ENCODE measurements at places on chromosomes 3 and 15.

DNA sequence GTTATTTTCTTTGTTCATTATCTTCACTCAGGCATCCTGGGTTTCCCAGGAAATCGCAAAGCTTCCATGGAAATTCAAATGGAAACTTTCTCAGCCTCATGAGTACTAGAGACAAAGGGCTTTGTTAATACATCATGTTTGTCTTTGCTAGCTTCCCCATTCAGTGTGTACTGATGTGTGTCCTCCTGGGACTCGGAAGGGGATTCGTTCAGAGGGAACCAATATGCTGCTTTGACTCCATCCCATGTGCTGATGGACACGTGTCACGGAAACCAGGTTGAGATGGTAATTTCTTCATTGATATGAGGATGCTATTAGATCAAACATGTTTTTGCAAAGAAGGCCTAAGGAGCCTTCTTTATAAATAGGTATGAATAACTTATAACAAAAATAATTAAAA is 87.0 kb upstream of the KCNAB1 start:
- DNase-seq: no peak

- no peak for DNase-seq
These were observed 36.1 kb downstream of the SLMAP start for GRCh38 chr3:57792198-57792597.

DNA sequence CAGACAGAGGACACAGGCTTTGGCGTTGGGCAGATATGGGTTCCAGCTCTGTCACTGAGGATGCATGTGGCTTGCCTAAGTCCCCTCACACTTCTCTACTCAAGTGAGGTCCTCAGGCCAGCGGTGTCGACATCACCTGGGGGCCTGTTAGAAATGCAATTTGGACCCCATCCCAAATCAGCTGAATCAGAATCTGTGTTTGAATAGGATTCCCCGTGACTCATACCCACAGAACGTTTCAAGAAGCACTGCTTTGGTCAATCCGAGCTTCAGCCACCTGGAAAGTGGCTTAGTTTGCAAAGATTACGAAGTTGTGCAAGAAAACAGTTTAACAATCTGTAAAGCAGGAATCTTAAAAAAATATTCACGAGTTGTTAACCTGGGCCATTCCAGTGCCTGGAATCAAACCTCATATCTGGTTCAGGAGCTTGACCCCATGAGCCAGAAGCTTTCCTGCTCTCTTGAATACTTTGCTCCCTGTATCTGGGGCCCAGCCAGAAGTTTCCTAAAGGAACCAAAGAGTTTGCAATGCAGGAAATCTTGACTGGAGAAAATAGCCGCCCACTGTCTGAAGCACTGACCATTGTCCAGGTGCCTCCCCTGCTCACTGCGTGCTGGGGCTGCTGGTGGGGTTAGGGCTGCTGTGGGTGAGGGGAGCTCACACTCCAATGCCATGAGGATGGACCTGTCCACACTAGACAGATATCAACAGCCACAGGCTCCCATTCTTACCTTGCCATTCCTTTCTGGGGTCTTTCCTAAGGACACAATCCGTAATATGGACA is 208.5 kb upstream of the LINGO1 start:
- DNase-seq: no peak

- no peak for DNase-seq
These were observed 56.1 kb downstream of the BFSP2 start for GRCh38 chr3:133455960-133456359.

- DNase-seq: no peak
These were observed 158.2 kb downstream of the SPATA16 start for GRCh38 chr3:172982736-172983364.

GRCh38 chr3:154584974-154585373 is 155.0 kb upstream of the GPR149 start:
- DNase-seq: no peak

DNA sequence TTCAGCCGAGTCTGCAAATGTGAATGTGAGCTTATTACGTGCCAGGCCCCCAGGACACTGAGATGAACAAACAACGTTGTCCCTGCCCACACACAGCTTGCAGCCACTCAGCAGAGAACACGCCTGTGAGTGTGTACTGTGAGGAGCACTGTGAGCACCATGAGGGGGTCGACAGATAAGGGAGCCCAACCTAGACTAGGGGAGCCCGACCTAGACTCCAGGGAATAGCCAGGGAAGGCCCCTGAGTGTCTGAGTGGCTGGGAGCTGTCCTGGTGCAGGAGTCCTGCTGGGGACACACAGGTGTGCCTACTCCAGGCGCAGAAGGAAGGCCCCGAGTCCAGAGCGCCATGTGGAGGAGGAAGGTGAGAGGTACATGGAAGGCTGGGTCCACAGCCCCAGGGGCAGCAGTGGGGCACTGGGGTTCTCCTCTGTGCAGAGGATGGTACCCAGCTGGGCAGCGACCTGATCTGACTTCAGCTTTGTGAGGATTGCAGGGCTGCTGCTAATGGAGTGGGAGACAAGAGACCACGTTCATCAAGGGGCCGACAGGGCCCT is 36.5 kb downstream of the MGLL start:
- no peak for DNase-seq

GRCh38 chr3:119731560-119732343 is 28.9 kb downstream of the CFAP91 start:
- DNase-seq: no peak

GRCh38 chr15:92870010-92870591 is 30.0 kb upstream of the CHD2 start:
- no peak for DNase-seq

GRCh38 chr15:61030451-61030850 is 198.7 kb downstream of the RORA start:
- DNase-seq: no peak
